ENCODE measurements at places on chromosomes 12 and 14.

DNA sequence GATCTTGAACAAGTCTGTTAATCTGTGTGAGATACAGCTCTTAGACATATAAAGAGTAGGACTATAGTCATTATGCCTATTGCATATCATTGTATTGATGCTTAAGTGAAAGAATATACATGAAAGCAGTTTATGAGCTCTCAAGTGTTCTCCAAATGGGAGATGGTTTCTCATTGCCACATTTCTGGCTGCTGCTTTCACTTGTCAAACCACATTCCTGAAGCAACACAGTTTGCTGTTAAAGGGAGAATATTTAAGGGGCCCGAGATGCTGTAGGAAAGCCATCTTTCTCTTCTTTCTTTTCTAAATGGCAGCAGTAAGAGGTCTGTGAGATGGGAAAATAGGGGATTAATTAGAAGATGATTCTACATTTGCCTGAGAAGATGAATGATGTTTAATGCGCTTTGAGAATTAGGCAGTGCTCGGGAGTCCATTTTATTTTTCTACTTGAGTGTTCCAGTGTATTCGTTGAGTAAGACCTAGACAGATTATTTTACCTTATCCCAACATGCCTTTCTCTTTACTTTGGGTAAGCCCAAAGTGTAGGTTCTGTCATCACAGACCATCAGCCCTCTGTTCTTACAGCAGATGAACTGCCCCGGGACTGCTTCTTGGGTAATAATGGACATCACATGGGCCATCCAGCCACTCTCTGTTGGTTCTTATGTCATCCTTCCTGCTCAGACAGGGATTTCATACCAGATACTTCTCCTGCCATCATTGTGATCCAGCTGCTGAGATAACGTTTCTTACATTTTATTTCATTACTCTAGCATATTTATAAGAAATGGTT is 35.6 kb downstream of the ANO4 start:
- DNase-seq, result no peak

DNA sequence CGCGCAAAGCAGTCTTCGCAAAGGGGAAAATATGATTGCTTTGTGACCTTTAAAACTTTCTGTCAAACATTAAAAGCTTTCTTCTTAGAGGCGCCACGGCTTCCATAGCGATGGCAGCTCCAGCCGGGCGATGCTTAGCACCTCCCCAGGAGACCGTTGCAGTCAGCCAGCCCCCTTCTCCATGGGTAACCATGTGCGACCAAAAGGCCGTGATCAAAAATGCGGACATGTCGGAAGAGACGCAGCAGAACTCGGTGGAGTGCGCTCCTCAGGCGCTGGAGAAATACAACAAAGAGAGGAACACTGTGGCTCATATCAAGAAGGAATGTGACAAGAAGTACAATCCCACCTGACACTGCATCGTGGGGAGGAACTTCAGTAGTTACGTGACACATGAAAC is 12.7 kb upstream of the STON2 start:
- no peak for DNase-seq

DNA sequence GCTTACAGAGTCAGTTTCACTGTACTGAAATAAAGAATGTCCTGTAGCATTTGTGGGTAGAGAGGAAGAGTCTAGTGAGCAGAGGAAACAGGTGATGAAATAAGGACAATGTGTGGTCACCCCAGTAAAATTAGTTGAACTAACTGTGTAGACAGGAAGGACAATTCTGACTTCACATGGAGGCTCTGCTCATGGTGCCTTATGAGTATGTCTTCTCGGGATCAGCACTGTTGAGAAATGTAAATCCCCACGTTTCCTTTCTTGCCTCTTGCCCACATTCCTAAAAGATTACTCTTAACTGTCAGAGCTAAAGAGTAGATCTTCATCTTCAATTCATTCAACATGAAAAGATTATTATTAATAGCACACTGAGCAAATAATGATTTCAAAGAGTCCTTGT is 113.2 kb upstream of the FLRT2 start:
- no peak for DNase-seq

DNA sequence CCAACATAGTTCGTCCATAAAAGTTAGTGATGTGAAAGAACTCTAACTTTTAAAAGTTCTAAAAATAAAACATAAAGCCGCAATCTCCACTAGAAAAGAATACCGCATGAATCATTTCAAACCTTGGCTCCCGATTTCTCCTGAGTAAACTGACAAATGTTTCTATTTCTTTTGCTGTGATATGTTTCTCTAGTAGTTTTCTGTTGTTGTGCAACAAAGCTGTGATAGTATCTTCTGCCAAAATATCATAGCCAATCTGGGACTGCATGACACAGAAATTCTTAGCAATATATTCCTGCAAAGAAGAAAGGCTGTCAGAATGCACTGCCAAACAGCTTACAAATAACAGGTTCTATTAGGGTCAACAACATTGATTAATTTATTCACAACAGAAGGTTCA is 174.0 kb downstream of the ITPR2 start:
- no peak for DNase-seq

GRCh38 chr12:114684098-114684869 is at the start of gene TBX3:
TSS of gene TBX3 (minus strand) at chr12:114684175. CDS start at chr12:114683200, 975 bp downstream.
- peak; percentile 40 for DNase-seq

GRCh38 chr12:59070322-59070933 is 150.1 kb upstream of the LRIG3 start:
- no peak for DNase-seq

GRCh38 chr12:6091786-6092566 is 32.5 kb downstream of the VWF start:
- no peak for DNase-seq

DNA sequence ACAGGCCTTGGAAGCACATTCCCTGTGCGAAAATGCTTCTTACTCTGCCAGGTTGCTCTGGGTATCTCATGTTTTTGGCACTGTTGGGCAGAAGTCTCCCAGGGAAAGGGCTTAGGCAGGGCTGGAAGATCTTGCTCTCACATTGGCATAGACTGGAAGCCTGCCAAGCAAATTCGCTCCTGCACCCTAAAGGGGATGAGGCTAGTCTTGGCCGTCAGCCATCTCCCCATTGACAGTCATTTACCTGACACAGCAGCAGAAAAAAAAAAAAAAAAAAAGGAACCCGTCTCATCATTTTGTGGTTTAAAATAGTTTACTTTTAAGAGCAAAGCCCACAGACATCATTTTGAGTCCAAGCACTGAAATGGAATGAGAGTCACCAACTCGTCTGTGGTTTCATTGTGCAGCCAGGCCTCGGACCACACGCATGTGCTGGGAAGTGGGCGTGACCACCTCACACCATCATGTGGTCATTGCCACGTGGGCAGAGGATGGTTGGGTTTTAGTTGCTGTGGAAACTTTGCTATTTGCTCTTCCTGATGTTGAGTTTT is 84.8 kb downstream of the NRXN3 start:
- no peak for DNase-seq

GRCh38 chr12:6613015-6613775 is 6.0 kb upstream of the CHD4 start:
- DNase-seq, result no peak

- no peak for DNase-seq
Measured at GRCh38 chr14:99201351-99202073, 70.5 kb downstream of the BCL11B start.

GRCh38 chr14:44027397-44027796 is 479.7 kb downstream of the FSCB start:
- no peak for DNase-seq

GRCh38 chr14:22163051-22163450 is 426.0 kb downstream of the DAD1 start:
- no peak for DNase-seq

GRCh38 chr14:93788543-93789227 is 400 bp upstream of the PRIMA1 start:
- no peak for DNase-seq

- no peak for DNase-seq
Measured at GRCh38 chr12:30570211-30570890, 125.3 kb downstream of the IPO8 start.

GRCh38 chr14:72476657-72477499 is 417.0 kb downstream of the DPF3 start:
- DNase-seq, result peak; percentile 66

DNA sequence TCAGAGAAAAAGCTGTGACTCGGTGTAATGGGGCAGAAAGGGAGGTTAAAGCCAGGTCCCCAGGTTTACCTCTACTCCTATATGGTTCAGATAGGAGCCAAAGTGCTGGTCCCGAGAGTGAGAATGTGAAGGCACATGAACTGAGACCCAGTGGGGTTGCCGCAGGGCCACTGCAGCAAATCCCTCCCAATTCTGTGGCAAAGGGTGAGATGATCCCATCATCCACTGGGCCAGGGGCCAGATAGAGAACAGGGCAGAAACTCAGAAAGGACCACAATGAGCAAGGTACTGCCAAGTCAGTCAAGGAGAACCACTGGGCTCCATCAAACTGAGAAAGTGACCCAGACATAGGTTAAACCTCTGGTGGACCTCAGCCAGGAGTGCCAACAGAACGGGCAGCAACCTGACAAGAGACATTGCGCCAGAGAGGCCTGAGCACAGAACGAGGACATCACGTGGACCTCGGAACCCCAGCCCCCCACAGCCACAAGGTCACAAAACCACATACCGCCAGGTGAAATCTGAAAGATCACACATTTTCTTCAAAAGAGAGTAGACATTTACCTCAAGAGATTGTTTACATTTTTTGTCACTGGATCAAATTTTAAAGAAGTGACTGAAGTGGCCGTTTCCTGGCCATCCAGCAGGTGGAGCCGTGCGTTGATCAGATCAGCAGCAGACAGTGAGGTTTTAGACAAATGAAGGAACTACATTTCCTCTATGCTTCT is 20.5 kb upstream of the ITPR2 start:
- DNase-seq, result peak; percentile 72

- DNase-seq, result no peak
Measured at GRCh38 chr14:21626491-21627230, 8.1 kb downstream of the OR10G2 start.

GRCh38 chr14:32142341-32142740 is 59.5 kb upstream of the RNU6-7 start:
- no peak for DNase-seq

GRCh38 chr12:65821336-65821735 is 2.9 kb upstream of the HMGA2 start:
- DNase-seq, result no peak

GRCh38 chr14:97458255-97458654 is 661.1 kb downstream of the VRK1 start:
- DNase-seq, result no peak

- no peak for DNase-seq
Measured at GRCh38 chr12:56257491-56258067, 605 bp downstream of the ANKRD52 start.

DNA sequence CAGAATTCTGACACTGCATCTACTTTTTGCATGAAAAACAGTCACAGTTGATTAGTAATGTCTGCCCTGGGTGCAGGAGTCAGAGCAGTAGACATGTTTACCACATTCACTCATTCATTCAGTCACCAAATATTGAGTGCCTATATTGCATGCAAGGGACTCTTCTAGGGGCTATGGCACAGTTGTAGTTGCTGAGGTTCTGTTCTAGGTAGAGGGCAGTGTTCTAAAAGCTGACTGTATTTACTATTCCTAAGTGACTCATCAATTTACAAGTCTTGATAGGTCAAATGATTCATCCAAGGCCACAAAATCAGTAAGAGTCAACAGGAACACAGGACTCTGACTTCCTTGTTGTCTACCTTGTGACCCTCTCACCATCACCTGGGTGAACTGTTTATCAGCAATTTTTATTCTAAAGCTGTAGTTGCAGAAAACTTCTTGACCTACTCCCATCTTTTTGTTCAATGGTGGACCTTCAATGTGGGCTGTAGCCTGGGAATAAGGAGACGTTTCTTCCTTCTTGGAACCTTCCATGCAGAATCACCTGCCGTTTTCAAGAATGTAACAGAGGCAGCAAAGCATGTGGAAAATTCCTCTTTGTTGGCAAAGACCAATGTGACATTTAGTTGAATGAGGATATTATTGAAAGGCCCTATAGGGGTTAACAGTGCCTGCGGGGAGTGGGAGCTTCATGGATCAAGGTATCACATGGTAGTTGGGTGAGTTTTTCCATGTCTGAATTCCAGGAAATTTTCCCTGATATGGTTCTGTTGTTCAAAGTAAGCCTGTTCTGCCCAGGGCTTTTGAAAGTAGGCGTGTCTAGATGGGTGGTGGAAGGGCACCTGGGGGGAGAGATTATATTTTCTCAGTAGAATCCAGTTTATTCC is 223.2 kb downstream of the KTN1 start:
- peak; percentile 17 for DNase-seq

DNA sequence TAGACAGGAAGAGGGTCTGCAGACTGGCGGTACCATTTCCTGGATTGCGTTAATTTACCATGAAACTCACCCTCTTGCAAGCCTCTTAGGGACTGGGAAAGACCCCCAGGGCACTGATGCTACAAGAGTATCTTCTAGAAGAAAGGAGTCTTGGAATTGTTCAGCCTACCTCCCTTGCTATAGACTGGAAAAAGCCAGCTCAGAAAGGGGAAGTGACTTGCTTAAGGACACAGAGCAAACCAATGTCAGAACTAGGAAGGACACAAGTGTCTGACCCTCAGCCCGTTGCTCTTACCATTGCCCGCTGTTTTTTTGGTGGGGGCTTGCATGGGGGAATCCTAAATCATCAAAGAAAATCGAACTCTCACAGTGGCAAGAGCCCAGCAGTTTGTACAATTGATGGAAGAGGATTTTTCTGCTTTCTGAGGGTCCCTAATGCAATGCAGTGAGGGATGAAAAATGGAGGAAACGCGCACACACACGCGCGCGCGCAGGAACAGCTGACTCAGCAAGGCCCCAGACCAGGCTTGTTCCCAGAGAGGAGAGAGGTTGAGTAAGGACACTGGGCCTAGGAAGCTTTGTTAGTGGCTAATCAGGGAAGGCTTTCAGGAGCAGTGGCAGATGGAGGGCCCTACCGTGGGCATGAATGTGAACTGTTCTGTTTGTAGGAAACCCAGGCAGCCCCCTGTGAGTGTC is 50.9 kb downstream of the RIN3 start:
- DNase-seq, result no peak

DNA sequence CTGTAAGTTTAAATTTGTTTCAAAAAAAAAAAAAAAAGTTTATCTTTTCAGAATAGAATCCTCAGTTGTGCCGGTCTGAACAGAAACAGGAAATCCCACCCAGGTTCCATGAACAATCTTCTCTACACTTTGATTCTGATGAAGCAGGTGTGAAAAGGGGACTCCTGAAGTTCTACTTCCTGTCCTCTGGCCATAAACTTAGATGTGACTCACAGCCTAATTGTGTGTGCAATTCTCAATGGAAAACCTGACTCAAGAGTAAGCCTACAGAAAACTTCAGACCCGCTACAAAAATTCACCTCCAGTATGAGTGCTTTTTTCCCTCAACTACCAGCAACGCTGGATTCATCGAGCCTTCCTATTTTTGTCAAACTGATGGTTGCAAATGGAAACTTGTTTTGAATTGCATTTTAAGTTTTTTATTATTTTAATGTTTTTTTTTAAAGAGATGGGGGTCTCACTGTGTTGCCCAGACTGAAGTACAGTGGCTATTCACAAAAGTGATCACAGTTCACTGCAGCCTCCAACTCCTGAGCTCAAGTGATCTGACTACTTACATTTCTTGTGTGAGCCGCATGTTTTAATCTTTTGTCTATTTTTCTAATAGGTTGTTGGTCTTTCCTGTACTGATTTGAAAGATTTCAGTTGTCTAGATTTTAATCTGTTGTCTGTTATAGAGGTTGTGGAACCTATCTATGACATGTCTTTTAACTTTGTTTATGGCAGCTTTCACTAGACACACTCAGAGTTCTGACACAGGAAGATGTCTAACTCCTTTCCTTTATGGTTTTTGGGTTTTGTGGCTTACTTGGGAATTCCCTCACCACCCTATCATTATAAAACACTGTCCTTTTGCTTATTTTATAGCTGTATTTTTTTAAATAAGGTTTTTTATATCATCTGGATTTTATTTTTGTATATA is 37.6 kb downstream of the ATG14 start:
- peak; percentile 29 for DNase-seq

GRCh38 chr14:72962829-72963312 is 36.6 kb downstream of the DCAF4 start:
- DNase-seq, result no peak

Measured in activated naive CD4-positive, alpha-beta T cell treated with Interleukin-2 at 50 U/mL for 16 hours (primary cell).